ENCODE measurements at places on chromosomes 1 and 21.

DNA sequence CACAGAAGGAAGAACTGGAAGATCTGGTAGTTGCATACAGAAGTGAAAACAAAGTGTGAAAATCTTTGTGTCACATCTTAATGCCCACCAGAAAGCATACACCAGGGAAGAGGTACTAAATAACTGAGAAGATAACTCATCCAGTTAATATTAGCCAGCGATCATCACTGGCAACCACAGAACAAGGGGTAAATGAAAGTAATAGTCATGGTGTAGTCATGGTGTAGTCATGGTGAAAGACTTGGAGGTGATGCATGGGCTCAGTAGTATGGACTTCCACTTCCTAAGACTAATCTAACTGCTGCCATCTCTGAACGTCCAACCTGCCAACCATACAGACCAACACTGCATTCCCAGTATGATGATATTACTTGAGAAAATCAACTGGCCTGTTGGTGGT lies 481.2 kb upstream of the NR5A2 start:
- no peak for DNase-seq

GRCh38 chr1:64956010-64956640 lies 10.2 kb downstream of the JAK1 start:
- no peak for DNase-seq

- no peak for DNase-seq
Measured at GRCh38 chr1:173269490-173270230, 62.5 kb upstream of the TNFSF4 start.

GRCh38 chr1:108050911-108051629 lies 86.1 kb upstream of the VAV3 start:
- DNase-seq = no peak

DNA sequence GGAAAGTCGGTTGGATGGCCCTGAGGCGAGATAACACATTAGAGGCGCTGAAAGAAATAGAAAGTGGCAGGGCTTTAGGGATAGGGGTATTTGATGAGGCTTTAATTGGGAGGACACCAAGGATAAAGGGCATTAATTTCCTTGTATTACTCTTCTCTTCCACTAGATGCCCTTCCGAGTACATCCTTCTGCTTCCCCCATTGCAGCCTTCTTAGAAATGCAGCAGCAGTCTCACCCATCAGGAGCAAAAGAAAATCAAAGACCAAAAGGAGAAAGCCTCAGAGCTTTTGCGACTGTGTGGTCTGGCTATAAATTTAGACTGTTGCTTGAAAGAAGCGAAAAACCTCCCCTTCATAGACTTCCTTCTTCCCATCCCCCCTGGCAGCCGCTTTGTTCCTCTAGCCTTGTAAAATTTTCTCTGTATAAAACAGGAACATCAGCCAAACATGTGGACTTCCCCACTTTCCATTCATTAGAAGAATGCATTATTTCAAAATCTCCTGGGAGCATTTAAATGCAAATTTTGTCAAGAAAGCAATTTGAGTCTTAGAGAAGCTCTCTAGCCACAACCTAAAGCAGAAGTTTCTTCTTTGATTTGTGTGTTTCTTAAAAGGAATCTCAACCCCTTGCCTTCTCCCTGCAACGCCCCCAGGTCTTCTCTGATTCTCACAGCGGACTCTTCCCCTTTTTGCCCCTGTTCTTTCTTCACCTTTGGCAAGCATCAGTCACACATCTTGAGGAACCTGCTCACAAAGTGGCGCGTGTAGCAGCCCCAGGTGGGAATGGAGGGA lies 76.6 kb downstream of the NDUFS5 start:
- peak; percentile 75 for DNase-seq

- DNase-seq = no peak
Measured at GRCh38 chr21:43321111-43321510, 105.8 kb downstream of the SIK1 start.

- DNase-seq = no peak
Measured at GRCh38 chr1:206839006-206839560, 26.3 kb upstream of the IL20 start.

Data from H54 (cell line).